ENCODE measurements at places on chromosomes 2 and 18. TPM values are rescaled to one million over a fixed set of nuclear protein-coding genes. Genes with fewer than 3 reads are reported as not detected.

Gene NYAP2
- total RNA-seq, result not detected

- H3K27me3 ChIP-seq, result peaks cover under 1% of the 10 kb centered on the region
- H3K27ac ChIP-seq, result no peak overlapping the region
- H3K36me3 ChIP-seq, result no peaks in the 10 kb centered on the region
- H3K4me1 ChIP-seq, result no peaks in the 10 kb centered on the region
Measured at GRCh38 chr18:955384-956066, 50.9 kb downstream of the ADCYAP1 start.

GRCh38 chr2:25009954-25010353, 31.9 kb upstream of the EFR3B start:
- no peaks in the 10 kb centered on the region for H3K4me1 ChIP-seq
- no peak for DNase-seq
- peaks cover 5% of the 10 kb centered on the region for H3K27me3 ChIP-seq
- no peaks in the 10 kb centered on the region for H3K36me3 ChIP-seq

DNA sequence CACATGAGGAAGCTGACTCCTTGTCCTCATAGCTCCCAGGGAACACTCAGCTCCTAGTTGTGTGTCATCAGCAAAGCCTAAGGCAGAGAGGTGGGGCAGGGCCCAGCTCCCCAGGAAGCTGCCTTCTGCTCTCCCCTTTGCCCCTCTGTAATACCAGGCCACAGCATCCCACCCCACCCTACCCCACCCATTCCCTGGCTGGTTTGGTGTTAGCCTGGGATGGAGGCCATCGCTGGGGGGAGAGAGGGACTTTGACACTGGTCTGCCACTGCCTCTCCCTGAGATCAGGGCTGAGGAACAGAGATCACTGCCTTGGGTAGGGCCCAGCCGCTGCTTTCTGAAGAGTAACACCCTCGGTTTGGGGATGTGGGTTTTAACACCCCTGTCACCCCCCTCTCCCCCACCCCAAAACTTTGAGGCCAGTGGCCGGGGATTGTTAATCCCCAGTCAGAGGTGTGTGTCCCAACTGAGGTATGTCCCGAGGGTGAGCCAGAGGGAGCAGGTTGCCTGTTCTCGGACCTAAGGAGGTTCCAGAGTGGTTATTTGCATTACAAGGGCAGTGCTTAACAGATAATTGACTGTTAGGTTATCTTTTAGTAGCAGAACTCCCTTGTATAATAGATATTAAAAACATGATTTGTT, 41.4 kb downstream of the TET3 start:
- H3K27ac ChIP-seq, result no peak overlapping the region
- peaks cover 3% of the 10 kb centered on the region for H3K27me3 ChIP-seq
- H3K4me1 ChIP-seq, result peaks cover 40% of the 10 kb centered on the region
- no peaks in the 10 kb centered on the region for H3K36me3 ChIP-seq
- DNase-seq, result no peak
- H3K4me3 ChIP-seq, result no peak overlapping the region

DNA sequence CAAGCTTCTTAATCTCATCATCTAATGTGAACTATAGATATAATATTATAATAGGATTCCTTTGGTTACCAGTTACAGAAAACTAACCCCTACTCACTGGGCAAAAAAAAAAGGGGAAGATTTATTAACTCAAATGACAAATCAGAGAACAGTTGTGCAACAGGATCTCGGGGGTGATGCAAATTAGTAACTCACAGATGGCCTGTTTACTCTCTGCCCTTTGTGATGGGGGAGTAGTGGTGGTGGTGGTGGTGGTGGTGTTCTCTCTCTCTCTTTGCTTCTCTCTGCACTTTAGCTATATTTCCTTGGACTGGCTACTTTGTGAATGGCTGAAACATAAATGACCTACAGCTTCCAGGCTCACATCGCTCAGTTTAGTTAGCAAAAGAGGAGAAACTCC, 59.0 kb downstream of the TMEM247 start:
- no peak for DNase-seq
- no peak overlapping the region for H3K4me3 ChIP-seq
- H3K27me3 ChIP-seq, result peaks cover 5% of the 10 kb centered on the region
- H3K36me3 ChIP-seq, result no peaks in the 10 kb centered on the region

DNA sequence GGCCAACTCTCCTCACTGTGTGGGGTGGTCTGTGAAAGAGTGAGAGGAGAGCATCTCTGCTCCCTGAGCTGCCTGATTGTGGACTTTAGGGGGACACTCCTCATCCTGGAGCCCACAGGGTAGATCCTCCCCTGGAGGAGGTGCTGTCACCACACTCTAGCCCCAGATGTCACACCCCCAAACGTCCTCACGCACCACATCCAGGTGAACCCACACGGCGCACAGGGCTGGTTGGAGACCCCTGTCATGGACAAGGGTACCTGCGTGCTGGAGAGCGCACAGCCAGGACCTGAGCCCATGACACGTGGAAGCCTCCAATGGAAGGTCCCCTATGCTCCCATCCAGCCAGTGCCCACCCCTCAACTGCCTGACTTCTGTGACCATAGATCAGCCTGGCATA, 10.5 kb downstream of the AGXT start:
- no peak overlapping the region for H3K27ac ChIP-seq
- no peaks in the 10 kb centered on the region for H3K4me1 ChIP-seq
- DNase-seq, result no peak
- H3K36me3 ChIP-seq, result no peaks in the 10 kb centered on the region

- no peaks in the 10 kb centered on the region for H3K36me3 ChIP-seq
- DNase-seq, result peak; percentile 55
- H3K27me3 ChIP-seq, result peaks cover 12% of the 10 kb centered on the region
- H3K4me1 ChIP-seq, result peaks cover 55% of the 10 kb centered on the region
Measured at GRCh38 chr2:10382354-10383061, 65.6 kb downstream of the ODC1 start.

Gene TMEM17
- total RNA-seq, result 1.7 TPM

GRCh38 chr18:67589325-67589724, 72.8 kb upstream of the DSEL start:
- H3K27ac ChIP-seq, result no peak overlapping the region
- peaks cover 2% of the 10 kb centered on the region for H3K27me3 ChIP-seq
- H3K4me3 ChIP-seq, result no peak overlapping the region
- H3K36me3 ChIP-seq, result no peaks in the 10 kb centered on the region
- DNase-seq, result no peak
